ENCODE measurements at places on chromosomes 2 and 18.
A peak's percentile ranks its signal among the peaks of the same experiment; 100 is the strongest.

DNA sequence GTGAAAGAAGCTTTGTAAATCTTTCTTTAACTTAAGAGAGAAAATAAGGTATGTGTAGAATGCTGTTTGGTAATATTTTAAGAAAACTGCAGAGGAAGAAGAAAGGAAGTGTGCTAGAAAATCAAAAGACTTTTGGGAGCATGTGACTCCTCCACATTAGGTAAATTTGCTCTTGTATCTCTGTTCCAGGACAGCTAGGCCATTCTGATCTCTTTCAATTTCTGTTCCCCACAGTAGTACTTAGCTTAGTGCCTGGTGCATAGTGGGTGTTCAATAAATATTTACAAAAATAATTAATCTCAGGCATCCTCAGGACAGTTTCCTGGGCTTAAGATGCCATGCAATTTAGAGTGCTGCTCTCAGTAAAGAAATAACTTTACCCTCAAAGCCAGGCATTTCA lies 105.0 kb downstream of the GPD2 start:
- no peak for DNase-seq

DNA sequence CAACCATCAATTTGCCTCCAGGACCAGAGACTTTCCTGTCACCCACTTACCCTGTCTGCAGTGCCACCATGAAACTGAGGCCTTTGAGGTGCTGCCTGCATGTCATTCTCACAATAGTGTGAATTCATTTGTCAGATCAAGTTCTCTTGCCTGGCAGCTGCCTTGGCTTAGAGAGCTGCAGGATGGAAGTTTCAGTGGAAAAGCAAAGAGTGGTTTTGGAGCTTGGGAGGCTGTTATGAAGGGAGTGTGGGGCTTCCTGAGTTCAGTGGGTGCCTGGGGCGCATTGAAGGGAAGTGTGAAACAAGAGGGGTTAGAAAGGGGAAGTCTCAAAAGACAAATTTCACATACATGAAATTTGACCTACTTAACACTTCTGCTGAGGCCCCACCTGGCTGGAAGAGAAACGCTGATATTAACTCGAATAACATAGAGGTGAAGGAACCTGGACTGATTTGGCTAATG lies 7.9 kb upstream of the LBH start:
- no peak for DNase-seq

DNA sequence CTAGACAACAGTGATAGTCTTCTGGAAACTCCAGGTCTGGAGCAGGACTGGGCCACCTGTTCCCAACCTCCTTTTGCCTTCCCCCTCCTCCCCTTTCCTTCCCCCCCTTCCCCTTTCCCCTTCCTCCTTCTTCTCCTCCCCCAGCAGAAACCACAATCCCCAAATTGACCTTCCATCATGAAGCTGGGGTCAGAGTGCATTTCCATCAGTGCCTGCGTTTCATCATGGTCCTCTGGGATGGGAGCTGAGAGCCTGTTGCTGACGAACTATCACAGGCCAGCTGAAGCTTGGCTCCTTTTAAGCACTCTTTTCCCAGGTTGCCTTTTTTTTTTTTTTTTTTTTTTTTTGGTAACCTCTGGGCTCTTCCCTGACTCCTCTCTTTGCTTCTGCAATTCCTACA lies 52.6 kb upstream of the SMAD2 start:
- no peak for DNase-seq

DNA sequence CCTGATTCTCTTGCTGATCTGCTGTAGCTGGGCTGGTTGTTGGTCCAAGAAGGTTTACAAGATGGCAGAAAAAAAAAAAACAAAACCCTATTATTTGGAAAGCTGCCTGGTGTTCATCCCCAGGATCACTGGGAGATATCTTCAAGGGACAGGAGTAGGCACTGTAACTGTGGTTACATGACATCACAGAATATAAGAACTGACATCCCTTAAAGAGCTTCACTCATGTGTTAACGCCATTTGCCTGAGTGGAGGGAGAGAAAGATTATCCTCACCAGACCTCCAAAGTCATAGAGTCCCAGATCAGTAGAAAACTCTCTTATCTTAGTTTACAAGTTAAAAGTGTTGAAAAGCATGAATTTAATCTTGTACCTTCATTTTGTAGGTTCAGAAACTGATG lies 95.3 kb upstream of the BZW1 start:
- DNase-seq = no peak

DNA sequence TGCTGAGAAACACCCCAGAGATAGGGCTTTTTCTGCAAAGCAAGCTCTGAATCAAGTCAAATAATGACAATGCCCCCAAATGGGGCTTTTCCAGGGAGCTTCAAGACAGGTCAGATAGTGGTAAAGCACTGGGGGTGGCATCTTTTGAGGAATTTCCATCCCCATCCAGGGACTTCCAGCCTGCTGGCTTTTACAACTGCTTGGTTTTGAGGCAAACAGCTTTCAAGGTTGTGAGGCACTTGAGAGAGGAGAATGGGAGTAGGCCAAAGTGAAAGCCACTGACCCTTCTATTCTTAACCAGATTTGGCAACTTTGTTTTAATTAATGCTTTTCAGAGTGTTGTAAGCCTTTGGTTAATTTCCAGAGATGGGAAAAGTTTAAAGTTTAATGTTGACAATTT lies 762.0 kb upstream of the POU3F3 start:
- no peak for DNase-seq

DNA sequence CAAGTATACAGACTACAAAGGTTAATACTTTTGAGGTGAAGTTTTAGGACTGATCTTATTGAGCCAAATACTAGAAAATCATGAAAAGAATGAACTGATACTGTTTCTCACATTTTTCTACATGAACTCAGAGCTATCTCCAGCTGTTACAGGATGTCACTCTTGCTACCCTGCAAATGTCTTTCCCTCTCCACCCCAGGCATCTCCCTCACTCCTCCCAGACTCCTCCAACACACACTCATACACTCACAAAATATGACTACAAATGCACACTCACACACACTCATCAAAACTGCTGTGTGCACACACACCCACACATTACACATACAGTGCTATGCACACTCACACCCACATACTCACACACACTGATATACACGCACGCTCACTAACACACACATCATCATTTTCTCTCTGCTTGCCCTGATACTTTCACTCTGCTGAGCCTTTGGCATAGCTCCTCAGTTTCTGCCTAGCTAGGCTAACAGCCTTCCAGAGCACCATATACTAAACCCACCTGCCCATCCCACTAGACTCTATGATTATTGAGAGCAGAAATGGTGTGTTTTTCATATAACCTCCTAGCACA lies 273.3 kb downstream of the CD226 start:
- no peak for DNase-seq

DNA sequence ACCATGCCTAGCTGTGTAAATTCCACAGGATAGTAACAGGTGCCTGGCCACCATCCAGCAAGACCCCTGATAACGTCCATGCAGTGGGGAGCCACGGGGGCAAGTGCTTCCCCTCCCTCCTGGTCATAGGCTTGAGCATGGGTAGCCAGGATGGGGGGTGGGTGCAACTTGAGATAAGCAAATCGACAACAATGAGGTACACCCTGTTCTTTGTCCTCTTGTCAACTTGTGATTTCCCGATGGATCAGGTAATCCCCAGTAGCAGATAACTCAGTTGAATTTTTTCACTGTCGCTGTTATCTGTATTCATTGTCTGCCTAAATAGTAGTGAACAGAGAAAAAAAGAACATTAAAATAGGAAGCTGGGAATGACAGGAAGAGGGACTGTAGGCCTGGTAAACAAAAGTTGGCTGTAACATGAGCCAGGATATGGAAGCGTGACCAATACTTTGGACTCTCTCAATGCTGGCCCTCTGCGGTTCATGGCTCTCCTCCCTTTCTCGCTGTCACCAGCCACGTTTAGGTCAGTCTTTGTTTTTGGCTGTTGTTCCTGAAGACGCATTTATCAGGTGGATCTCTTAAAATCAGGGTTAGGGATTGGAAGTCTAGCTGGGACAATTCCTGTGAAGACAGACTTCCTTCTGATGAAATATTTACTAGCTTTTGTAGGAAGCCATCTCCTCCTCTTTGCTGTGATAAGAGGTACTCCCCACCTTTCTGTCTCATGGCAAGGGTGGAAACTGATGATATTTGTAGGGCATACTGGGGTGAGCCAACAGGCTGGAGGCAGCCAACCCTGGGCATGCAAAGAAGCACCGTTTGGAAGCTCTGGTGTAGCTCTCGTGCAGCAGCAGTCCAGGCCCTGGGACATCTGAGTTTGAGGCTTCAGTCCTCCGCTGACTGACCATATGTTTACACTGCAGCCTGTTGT lies 42.4 kb downstream of the TCF7L1 start:
- DNase-seq = peak; percentile 36

DNA sequence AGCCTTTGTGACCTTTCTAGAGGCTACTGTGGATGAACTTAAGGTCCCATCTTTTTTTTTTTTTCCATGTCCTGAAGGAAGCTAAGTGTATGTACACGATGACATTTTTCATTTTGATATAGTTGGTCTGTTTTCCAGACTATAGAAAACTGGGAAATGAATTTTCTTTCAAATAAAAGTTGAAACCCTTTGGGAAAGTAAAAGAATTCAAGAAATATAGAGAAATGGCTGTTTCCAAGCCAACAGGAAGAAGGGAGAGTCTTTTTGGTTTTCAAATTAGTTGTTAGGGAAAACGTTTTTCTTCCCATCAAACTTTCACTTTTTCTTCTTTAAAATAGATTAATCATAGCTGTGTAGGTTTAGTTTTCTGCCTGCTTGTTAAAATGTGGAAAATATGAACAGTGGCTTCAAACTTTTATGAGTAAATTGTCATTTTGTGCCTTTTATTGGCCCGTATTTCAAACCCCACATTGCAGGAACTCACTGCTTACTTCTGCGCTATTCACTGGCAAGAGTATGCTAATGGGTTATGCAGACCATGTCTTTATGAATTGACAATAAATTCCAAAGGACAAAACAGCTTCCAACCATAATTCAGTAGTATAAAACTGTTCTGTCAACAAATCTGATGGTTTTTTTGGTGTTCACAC lies 27.7 kb upstream of the LYPD1 start:
- no peak for DNase-seq

DNA sequence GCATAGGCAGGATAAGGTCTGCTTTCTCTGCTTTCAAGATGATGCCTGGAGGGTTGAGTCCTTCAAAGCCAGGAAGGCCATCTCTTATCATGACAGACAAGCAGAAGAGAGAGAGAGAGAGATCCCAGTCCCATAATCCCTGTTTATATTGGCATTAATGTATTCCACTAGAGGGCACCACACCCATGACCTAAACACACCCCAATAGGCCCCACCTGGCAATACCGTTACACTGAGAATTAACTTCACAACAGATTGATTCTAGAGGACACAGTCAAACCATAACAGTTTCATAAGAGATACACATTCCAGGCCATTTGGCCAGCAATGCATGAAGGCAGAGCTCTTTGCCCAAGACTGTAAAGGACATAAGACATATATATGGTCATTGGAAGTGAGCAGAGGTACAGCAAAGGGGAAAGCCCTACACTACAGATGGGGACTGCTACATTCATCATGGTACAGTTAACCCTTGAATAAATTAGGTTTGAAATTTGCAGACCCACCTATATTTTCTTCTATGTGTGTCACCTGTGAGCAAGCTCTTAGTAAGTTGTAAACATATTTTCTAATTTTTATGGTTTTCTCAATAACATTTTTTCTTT lies 1516.1 kb downstream of the RPIA start:
- no peak for DNase-seq

DNA sequence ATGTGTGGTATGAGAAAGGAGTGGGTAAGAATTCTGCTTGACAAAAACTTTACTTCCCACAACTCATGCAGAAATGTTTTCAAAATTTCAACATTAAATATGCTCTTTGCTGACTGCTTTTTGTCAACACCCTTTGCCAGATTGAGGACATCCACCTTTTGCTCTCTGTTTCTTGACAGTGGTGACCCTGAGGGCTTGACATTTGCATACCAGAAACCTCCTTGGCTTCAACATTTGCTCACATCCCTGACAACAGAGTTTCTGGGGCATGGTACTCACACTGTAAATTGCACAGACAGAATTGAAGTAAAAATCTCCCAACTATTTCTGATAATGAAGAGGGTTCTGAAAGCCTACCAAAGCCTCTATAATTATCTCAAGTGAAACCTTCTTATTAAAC lies 95.7 kb downstream of the RND3 start:
- DNase-seq = no peak

GRCh38 chr18:47595831-47596501 lies 334.5 kb downstream of the SMAD2 start:
- peak; percentile 11 for DNase-seq

GRCh38 chr18:13501543-13501887 lies 224.8 kb downstream of the FAM210A start:
- DNase-seq = no peak

DNA sequence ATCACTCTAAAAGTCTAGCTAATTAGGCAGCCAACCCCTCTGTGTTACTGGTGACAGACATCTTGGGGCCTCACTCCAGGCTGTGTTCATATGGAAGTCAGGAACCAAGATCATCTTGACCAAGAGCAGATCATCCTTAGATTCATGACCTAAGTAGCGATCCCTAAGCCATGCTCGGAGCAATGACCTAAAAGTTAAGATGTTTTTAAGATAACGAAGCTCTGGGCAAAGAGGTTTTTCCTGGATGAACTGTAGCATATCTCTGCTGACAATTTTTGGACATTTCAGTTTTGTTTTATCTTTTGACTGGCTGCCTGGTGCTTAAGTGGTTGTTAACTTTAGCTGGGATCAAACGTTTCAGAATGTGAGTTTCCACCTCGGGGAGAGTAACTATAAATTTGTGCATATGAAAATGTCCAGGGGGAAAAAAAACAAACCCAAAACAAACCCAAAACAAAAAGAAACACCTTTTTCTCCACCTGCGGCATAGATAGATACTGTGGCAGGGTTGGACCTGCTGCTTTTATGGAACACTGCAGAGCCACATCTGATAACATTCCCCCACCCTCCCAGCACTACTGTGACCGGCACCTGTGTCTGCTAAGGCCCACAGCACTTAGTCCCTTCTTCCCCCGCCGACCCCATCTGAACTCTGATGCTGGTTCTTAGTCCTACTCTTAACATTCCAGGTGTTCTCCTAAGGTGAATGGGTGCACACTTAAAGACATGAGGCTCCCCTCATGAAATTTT lies 45.5 kb downstream of the EPAS1 start:
- no peak for DNase-seq

DNA sequence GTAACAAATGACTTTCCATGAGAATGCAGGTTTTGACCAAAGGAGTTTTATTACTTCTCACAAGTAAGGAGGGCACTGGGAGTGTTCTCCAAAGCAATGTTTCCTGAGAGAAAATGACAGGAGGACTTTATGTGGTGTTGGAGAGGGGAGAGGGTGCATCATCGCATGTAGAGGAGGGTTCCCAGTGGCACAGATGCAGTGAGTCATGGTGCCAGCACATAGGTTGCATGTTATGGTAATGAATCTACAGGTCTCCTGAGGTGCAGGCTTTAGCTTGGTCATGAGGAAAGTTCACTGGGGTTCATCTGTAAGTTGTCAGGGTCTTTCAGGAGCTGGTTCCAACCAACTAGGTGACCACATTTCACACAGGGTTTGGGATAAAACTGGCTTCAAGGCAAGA lies 30.4 kb downstream of the NAT8 start:
- no peak for DNase-seq

DNA sequence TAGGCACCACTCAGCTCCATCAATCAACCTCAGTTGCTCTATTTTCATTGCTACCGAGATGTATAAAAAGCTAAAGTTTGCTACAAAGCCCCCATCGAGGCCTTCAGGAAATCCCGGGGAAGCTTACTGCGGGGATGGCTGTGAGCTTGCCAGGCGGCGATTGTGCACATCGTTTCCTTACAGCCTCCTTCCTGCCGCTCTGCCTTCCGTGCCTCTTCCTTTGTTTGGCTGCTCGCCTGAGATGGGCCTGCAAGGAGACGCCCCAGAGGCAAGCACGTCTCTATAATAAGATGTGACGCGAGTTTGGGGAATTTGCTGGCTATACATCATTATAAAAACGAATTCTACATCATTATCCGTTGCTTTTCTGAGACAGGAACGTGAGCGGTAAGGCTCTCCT lies 41.6 kb downstream of the DHRS9 start:
- DNase-seq = no peak
